ENCODE measurements at places on chromosomes 4 and X.

GRCh38 chr4:141640696-141641095, 4.3 kb downstream of the IL15 start:
- no peaks in the 10 kb centered on the region for H3K36me3 ChIP-seq
- H3K4me3 ChIP-seq = no peak overlapping the region
- H3K4me1 ChIP-seq = peaks cover 13% of the 10 kb centered on the region
- H3K27ac ChIP-seq = no peak overlapping the region
- H3K27me3 ChIP-seq = no peaks in the 10 kb centered on the region

DNA sequence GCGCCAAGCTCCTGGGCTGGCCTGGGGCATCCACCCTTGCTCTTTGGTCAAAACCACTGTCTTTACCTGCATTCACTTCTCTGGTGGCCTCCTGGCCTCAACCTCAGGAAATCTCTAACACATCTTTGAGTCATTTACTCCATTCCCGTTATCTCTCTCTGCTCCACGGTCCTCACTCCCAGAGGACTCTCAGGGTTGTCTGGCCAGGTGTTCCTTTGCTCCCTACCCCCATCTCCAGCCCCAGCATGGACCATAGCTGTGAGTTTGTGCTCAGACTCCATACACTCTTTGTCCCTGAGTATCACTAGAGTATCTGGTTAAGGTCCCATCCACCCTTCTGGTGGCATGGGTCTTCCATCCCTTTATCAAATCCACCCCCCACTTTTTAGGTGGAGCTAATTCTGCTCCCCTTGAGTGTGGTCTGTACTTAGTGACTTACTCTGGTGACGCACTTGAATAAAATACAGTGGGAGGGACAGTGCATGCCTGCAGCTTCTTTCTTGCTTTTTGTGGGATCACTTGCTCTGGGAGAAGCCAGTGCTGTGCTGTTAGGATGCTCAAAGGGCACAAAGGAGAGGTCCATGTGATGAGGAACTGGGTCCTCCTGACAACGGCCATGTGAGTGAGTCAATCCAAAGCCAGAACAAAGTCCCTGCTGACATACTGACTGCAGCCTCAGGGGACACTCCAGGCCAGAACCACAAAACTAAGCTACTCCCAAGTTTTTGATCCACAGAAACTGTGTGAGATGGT, 44.3 kb downstream of the IGFBP7 start:
- H3K4me3 ChIP-seq = no peak overlapping the region
- peak; percentile 72 for DNase-seq
- peaks cover 22% of the 10 kb centered on the region for H3K4me1 ChIP-seq
- H3K36me3 ChIP-seq = no peaks in the 10 kb centered on the region
- peak overlapping the region; percentile 88 for H3K27ac ChIP-seq

DNA sequence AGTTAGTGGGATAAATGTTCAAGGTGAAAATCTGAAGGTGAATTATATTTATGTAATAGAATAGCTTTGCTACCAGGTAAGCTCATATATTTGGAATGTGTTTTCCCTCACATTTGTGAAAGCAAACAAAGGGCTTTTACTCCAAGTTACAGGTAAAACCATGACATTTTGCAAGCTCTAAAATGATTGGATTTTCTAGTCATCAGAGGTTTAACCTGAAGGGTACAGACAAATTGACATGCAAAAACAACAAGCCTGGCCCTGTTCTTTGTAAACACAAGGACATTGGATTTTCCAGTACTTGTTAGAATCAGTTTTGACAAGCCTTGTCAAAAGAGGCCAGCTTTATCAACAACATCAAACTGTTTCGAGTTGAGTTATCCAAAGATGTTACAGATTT, 51.7 kb downstream of the ZFX start:
- no peak for DNase-seq
- H3K27ac ChIP-seq = no peak overlapping the region
- H3K4me1 ChIP-seq = no peaks in the 10 kb centered on the region

DNA sequence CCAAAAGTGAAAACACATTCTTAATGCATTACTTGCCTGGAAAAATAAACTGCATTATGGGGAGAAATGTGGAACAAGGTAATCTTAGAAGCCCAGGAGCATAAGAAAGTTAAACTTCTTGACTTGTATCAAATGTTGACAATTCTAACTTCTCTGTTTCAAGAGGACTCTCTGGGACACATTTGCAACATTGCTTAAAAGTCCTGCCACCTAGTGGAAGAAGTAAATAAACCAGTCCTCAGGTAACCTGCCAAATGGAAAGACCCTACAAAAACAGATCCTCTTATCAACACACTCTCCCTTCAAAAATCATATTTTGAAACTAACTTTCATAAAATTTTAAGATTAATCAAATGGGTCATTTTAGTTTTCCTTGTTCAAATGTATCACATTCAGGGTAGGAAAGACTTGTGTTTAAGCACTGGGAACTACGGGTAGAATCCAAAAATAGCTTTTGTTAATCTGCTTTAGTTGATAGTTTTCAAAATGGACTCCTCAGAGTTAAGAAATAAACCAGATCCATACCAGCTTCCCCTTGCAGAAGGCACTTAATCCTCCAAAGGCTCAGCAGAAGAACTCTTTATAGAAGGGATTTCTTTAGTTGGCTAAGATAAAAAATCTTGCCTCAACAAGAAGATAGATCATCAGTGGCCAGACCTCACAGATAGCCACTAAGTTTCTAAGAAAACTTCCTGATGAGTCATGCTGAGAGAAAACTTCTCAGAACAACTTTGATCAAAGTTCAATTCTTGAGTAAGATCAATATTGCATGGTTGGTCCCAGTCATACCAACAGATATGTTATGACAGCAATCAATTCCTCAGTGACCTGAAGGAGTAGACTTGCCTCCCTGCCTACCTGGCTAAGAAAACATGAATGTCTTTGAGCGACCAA, 141.7 kb downstream of the HHIP start:
- H3K27ac ChIP-seq = no peak overlapping the region
- no peaks in the 10 kb centered on the region for H3K4me1 ChIP-seq
- no peaks in the 10 kb centered on the region for H3K27me3 ChIP-seq
- H3K4me3 ChIP-seq = no peak overlapping the region

DNA sequence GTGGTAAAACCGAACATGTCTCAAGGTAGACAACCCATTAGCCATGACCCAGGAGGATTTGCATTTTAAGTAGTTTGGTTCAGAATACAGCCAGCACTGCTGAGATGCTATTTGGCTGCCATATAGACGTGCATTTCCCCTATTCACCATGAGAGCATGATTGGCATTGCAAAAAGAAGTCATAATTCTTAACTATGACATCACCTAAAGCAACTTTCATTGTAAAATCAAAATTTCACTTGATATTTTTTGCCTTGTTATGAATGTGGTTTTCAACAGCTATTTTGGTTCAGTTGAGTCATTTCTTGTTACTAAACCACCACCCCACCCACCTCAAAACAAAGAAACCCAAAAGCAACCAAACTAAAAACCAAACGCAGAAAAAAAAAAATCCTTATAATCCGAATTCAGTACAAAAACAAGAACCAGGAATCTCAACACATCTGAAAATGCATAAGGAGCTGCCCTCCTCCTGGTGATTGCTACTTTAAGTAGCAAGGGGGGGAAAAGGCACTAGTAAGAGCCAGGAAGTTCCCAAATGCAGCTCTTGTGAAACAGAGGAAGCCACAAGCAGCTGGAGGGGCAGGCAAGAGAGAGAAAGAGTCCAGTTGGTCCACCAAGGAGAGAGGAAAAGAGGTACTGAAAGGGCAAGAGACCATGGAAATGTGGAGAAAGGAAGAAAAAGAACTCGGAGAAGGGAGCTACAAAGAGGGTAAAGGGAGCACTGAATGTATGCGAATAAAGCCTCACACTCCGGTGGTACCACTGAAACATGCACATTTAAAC, 3.1 kb downstream of the SLITRK4 start:
- no peaks in the 10 kb centered on the region for H3K4me1 ChIP-seq
- H3K36me3 ChIP-seq = no peaks in the 10 kb centered on the region
- no peaks in the 10 kb centered on the region for H3K27me3 ChIP-seq

DNA sequence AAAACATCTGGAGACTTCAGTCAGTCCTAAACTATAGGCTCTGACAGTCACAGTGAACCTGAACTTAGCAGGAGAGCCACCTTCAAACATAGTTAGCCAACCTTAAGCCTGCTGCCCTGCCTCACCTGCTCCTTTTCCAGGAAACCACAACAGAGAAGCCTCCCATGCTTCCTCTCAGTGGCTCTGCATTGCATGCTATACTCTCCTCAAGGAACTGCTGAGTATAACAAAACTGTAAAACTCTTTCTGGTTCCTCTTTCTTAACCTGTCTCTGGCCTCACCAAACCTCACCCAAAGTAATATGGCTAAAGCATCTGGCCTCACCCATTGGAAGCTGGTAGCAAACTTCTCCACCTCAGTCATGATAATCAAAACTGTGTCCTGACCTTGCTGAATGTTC, 122.1 kb downstream of the ANKRD50 start:
- no peaks in the 10 kb centered on the region for H3K4me1 ChIP-seq
- DNase-seq = no peak
- H3K4me3 ChIP-seq = no peak overlapping the region
- H3K36me3 ChIP-seq = no peaks in the 10 kb centered on the region
- no peak overlapping the region for H3K27ac ChIP-seq

DNA sequence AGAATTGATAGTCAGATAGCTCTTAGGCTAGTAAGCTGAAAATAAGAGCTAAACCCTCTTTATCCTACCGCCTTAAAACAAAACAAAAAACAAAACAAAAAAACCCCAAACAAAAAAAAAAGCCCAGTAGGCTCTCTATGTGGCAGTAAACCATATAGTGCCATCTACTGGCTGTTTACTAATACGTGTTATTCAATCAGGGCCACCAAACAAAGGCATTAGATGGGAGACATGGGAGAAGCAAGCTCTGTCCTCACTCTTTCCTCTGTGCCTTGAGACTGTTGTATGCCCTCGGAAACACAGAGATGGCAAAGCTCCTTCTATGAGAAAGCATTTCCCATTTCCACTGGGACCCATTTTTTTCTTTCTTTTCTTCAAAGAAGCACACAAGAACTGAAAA, 148.8 kb upstream of the MID1 start:
- H3K4me1 ChIP-seq = no peaks in the 10 kb centered on the region
- no peaks in the 10 kb centered on the region for H3K27me3 ChIP-seq
- peak overlapping the region; percentile 18 for H3K27ac ChIP-seq
- no peak overlapping the region for H3K4me3 ChIP-seq

All from fibroblast of lung (primary cell).